ENCODE measurements at places on chromosomes 1 and 21. TPM values are rescaled to one million over a fixed set of nuclear protein-coding genes. Genes with fewer than 3 reads are reported as not detected.

Gene SIPA1L2
- total RNA-seq = 5.2 TPM

Gene HUNK
- total RNA-seq = 5.7 TPM

Gene RBM11
- total RNA-seq = 1.7 TPM

Gene PCP4L1
- 0.83 TPM for total RNA-seq

Gene TRIM45
- 10.3 TPM for total RNA-seq

Gene CACHD1
- total RNA-seq = 94.2 TPM

Gene GREM2
- not detected for total RNA-seq

Gene ALX3
- total RNA-seq = not detected

GRCh38 chr21:46116189-46116775 lies 18.4 kb downstream of the COL6A2 start:
- peak; percentile 19 for DNase-seq

DNA sequence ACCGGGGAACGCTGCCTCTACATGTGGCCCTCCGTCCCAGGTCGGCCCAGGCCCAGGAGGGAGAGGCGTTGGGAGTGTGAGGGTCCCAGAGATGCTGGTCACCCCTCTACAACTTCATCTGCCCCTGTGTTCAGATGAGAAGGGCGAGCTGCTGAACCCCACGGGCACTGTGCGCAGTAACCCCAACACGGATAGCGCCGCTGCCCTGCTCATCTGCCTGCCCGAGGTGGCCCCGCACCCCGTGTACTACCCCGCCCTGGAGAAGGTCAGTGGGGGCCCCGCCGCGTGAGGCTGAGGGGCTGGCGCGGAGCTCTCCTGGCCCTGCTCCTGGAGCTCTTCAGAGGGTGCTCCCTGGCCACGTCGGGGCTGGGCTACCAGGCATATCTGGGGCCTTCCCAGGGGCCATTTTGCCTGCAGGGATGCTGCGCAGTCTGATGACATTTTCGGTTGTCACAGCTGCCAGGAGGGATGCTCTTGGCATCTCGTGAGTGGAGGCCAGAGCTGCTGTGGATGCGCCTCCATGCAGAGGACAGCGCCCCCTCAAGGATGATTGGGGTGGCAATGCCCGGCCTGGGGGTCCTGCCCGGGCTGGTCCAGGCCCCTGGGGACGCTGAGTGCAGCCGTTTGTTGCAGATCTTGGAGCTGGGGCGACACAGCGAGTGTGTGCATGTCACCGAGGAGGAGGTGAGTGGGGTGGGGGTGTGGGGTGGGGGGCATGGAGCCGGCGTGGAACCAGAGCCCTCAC lies 68.6 kb downstream of the PIK3CD start:
- DNase-seq = peak; percentile 52

DNA sequence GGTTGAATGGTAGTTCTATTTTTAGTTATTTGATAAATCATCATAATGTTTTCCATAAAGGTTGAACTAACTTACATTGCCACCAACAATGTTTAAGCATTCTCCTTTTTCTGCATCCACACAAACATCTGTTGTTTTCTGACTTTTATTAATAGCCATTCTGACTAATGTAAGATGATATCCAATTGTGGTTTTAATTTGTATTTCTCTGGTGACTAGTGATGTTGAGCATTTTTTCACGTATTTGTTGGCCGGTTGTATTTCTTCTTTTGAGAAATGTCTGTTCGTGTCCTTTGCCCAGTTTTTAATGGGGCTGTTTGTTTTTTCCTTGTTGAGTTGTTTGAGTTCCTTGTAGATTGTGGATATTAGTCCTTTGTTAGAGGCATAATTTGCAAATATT lies 24.6 kb upstream of the SLC35F3 start:
- DNase-seq = no peak

GRCh38 chr1:72649211-72649888 lies 367.0 kb upstream of the NEGR1 start:
- DNase-seq = no peak

DNA sequence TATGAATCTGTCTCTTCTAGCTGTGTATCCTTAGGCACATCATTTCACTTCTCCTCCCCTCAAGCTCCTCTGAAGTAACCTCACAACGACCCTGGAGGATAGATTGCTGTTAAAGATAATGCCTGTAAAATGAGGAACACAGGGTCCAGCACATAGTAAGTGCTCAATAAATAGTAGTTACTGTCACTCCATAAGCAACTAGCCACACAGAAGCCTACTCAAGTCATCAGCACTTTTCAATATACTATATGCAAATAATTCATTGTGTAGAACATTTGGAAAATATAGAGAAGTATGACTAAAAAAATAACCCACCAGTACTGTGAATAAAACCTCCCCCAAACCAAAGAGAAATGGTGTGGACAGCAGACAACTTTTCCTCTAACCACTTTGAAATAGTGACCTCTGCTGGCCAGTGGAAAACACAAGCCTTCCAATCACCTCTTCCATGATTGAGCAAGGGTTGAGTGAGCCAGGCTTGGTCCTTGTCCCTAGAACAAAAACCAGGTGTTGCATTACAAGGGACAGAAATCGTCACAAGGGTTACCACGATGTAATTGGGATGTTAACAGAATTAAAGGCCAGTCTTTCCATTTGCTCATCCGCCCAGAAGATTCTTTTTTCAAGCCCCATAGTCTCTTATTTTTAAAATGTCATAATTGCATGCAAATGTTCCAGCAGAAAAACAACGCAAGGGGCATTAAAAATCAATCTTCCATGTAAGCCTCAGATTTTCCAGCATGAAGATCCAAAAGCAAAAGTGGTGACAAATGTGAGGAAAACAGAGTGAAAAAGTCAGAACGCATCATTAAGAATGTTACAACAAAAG lies 15.7 kb upstream of the GLIS1 start:
- peak; percentile 60 for DNase-seq

DNA sequence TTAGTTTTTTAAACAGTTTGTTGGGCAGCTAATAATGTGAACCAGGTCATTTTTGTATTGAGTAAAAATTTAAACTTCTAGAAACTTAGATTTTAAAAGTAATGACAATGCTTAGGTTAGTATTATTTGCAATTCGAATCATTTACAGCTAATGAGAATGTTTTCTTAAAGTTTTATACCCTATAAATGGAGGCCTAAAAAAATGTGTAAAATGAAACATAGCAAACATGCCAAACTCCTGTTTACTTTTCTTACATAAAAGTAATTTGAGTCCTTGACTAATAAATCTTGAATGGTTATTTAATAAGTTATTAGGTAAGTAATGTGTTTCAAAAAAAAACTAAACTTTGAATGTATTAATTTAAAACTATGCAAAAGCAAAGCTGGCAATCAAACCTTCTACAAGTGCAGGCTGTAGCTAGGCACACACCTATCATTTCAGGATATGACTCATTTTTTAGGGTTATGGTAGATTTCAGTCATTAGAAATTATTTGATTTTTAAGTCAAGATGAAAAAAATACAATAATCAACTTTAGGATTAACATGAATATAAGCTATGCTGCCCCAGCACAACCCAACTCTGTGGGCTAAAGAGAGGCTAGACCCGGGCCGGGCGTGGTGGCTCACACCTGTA lies 41.5 kb downstream of the CLSTN1 start:
- no peak for DNase-seq

DNA sequence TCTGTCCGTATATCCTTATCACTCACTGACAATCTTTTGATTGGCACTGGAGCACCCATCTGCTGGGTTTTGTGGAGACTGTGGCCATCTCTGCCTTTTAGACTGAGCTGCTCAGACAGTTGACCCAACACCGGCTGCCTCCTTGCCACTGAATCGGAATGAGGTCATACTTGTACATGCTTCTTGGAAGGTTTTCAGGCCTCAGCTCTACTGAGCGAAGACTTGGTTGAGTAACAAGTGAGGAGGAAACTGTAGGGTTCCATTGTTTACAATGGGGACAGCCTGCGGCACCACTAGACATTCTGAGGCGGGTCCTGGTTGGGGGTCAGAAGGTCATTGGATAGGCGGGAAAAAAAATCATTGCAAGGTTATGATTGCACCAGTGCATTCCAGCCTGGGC lies 320.3 kb downstream of the KIF26B start:
- DNase-seq = no peak

DNA sequence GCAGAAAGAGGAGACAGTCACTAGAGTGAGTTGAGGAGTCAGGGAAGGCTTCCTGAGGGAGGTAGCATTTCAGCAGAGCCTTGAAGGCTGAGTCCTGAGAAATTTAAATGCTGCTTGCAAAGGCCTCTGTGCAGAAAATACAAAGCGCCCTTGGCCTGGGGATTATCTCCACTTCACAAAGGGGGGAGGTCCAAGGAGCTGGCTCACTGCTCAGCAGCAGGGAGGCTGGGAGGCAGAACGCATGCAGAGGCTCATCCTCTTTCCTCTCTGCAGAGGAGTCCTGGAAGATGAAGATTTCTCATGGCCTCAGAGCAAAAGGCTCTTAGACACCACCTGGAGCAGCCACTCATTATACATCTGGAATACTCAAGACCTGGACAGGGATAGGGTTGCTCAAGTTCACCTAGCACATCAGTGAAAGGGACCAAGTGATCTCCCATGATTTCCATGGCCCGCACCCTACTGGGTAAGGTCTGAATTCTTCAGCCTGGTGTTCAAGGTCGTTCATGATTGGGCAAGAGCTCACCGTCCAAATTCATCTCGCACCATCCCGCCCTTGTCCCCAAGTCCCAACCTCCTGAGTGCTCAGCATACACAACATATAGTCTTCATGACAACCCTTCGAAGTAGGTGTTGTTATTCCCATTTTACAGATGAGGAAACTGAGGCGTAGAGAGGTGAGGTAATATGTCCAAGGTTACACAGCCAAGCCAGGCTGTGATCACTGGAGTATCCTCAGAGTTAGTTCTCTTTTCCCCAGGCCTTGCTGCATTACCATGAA lies 9.0 kb downstream of the SLC1A7 start:
- no peak for DNase-seq

GRCh38 chr1:115134850-115135480 lies 45.7 kb upstream of the TSPAN2 start:
- no peak for DNase-seq

GRCh38 chr1:53447413-53447812 lies 11.8 kb upstream of the DMRTB1 start:
- no peak for DNase-seq

- DNase-seq = no peak
Observed at GRCh38 chr1:186629341-186629740, 50.9 kb downstream of the PTGS2 start.

- DNase-seq = no peak
Observed at GRCh38 chr21:24759348-24760075, 847.8 kb downstream of the MRPL39 start.

GRCh38 chr1:9442278-9442846 lies 96.9 kb upstream of the SLC25A33 start:
- DNase-seq = no peak

GRCh38 chr1:169493251-169493650 lies 7.5 kb upstream of the SLC19A2 start:
- no peak for DNase-seq

DNA sequence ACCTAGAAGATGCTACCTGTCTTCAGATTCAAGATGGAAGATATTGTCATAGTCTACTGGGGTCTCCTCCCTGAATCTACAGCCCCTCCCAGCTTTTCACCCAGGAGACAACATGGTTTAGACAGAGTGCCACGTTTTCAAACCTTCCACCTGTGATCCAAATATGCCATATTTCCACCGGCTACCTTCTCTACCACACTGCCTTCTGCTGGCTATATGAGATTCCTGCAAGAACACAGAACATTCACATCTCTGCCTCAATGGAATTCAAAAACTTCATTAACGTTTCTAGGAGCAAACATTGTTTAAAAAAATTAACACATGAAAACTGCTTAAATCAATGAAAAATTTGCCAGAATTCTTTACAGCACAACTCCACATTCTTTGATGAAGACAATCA lies 12.9 kb upstream of the LELP1 start:
- DNase-seq = no peak

All from H9 (cell line).